ENCODE measurements at places on chromosomes 1 and 21.

DNA sequence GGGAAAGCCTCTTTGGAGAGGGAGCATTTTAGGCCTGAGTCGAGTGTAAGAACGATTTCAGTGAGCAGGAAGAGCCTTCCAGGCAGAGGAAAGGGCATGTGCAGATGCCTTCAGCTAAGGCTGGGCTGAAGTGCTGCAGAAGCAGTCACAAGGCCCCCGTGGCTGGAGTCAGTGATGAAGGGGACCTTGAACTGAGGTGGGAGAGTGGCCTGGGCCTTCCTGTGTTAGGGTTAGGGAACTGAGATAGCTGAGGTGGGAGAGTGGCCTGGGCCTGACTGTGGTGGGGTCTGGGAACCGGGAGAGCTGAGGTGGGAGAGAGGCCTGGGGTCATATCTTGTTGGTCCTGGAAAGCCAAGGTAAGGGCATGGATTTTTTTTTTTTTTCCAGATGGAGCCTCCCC lies 50.9 kb upstream of the ETV3 start:
- DNase-seq = no peak

DNA sequence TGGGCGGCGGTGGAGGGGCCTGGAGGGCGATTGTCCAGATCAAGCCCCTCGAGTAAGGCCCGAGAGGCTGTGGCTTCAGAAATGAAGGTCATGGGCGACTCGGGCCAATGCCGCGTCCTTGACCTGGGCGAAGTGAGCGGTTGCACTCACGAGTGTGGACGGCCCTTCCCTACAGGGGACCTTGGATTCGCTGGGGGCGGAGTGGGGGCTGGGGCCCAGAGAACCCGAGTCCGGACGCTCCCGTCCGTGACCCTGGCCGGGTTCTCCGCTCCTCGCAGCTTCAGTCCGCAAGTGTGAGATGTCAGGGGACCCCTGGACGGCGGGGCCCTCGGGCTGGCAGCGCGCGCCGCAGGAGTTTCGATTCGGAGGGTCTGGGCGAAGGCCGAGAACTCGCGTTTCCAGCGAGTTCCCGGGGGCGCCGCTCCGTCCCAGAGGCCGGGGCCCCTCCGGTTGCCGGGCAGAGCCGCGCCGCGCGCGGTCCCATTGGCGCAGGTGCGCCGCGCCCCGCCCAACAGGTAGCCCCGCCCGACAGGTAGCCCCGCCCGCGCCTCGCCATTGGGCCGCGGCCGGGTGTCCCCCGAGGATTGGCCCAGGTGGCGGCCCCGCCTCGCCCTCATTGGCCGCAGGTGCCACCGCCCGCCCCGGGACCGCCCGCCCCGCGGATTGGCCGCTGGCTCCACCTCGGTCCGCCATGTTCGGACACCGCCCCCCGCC lies at the start of gene PRKCZ:
PRKCZ (plus strand) TSS at position 694 of the 714 bp plus-strand sequence. CDS start 220 bp downstream, outside the sequence.
- peak; percentile 71 for DNase-seq

DNA sequence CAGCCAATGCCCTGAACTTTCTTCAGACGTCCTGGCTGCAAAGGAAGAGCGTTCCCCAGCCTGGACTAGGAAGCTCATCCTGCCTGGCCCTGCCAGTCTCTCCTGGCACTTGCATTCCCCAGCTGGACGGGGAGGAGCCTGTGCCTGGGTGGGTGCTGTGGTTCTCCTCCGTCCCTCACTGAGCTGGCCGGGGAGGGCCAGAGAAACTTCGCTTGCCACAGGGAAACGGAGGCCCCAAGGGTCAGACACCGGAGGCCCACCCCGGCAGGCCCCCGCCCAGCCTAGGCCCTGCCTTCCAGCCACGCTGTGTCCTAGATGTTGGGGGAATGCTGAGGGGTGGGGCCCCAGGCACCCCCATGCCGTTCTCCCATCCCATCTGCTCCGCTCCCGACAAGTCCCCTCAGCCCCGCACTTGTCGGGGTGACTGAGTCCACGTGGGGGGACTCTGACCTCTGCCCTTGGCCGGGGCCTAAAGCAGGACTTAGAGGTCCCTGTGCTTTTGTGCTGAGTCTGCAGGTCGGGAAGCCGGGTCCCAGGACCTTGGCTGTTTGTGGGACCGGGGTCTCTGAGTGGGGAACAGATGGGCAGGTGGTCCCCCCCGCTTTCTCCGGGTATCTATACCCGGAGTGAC lies 4.8 kb downstream of the FTCD start:
- DNase-seq = no peak

DNA sequence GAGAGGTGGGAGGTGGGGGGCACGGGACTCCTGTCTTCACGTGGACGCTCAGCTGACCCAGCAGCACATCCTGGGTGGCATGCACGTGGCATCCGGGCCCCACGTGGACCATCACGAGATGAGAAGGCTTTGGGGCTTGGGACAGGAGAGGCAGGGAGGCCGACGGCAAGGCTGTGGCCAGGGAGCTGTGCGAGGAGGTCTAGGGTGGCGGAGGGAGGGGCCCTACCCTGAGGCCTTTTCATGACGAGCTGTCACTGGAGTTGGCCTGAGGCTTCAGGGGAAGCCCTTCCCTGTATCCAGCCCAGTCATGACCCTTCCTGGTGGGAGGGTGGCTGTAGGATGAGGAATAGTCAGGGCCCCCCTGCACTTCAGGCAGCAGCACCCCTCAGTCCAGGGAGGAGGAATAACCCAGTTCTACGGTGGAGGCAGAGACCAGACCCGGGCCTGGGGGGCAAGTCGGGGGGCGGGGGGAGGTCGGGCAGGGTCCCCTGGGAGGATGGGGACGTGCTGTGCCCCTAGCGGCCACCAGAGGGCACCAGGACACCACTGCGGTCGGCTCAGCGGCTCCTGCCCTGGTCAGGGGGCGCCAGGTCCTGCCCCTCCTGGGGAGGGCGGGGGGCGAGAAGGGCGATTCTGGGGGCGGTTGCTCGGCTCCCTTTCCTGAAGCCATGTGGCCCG lies 2.0 kb upstream of the PERM1 start:
- DNase-seq = no peak

- DNase-seq = no peak
Observed at GRCh38 chr1:18636596-18637508, 6.2 kb downstream of the PAX7 start.

Measured in cortex of kidney (tissue), 1 donor.